Stimulated activated CD4-positive, alpha-beta T cell treated with anti-CD3 and anti-CD28 coated beads, Interleukin-12 subunit alpha, Interleukin-12 subunit beta, amount 100 ng/mL, for 4 hours (primary cell): ENCODE measurements at places on chromosomes 1 and 21.

GRCh38 chr21:35528116-35529042 lies 479.3 kb upstream of the RUNX1 start:
- peak; percentile 22 for DNase-seq

DNA sequence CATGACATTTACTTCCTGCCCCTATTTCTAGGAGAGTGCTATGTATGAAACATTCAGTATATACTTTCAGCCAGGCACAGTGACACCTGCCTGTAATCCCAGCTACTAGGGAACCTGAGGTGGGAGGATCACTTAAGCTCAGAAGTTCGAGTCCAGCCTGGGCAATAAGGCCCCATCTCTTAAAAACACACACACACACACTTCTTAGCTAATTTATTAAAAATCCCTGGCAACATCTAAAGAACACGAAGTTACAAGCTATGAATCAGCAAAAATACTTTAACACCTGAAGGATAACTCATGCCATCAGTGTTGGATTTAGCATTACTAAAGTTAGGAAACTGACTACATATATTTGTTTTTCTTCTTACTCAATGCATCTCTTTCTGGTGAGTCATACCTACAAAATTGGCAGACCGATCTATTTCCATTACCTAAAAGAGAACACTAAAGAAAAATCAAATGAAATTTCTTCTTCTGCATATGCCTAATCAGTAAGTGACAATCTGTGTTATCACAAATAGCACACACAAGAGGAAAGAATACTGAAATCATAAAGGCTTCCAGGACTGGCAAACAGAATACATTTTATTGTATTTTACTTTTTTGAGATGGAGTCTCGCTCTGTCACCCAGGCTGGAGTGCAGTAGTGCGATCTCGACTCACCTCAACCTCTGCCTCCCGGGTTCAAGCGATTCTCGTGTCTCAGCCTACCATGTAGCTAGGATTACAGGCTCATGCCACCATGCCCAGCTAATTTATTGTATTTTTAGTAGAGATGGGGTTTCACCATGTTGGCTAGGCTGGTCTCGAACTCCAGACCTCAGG lies 41.4 kb downstream of the RNF115 start:
- no peak for DNase-seq

- no peak for DNase-seq
Measured at GRCh38 chr1:192488058-192488457, 87.5 kb upstream of the RGS1 start.

DNA sequence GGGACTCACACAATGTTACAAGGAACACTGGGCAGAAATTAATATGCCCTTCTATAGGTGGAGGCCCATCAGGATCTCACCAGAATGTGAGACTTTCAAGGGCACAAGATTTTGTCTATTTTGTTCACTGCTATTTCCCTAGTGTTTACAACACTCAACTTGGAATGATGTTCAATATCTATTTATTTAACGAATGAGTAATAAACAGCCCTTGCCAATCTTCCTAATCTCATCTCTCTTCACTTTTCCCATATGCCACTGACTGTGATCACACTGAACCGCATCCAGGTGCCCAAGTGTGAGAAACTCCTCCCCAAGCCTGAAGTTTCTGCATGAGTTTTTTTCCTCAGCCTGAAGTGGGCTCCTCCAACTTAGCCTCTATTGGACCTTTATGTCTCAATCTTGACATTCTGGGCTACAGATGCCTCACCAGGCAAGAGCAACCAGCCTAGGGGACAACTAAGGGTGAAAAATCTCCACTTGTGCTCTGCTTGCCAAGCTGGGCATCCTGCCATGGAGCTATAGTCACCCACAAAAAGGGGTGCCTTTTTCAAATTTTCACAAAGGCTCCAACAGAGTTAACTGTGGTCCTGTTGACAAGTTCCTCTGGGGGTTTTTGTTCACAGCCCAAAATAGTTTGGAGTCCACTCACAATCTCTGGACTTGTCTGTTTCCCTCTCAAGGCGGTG lies 105.6 kb downstream of the PLPP3 start:
- no peak for DNase-seq

DNA sequence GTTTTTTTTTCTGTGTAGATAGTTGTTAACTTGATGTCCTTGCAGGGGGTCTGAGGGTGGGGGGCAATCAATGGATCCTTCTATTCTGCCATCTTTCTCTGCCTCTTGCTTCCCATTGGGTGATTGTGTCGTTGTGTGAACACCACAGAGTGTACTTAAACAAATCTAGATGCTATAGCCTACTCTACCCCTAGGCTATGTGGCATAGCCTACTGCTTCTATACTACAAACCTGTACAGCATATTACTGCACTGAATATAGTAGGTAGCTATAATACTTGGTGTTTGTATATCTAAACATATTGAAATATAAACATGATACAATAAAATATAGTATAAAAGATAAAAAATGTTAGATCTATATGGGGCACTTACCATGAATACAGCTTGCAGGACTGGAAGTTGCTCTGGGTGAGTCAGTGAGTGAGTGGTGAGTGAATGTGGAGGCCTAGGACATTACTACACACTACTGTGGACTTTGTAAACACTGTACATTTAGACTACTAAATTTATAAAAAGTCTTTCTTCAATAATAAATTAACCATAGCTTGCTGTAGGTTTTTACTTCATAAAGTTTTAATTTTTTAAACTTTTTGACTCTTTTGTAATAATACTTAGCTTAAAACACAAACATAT lies 105.4 kb downstream of the CENPF start:
- no peak for DNase-seq

- DNase-seq = no peak
Measured at GRCh38 chr1:15902882-15903281, 55.4 kb downstream of the SPEN start.

DNA sequence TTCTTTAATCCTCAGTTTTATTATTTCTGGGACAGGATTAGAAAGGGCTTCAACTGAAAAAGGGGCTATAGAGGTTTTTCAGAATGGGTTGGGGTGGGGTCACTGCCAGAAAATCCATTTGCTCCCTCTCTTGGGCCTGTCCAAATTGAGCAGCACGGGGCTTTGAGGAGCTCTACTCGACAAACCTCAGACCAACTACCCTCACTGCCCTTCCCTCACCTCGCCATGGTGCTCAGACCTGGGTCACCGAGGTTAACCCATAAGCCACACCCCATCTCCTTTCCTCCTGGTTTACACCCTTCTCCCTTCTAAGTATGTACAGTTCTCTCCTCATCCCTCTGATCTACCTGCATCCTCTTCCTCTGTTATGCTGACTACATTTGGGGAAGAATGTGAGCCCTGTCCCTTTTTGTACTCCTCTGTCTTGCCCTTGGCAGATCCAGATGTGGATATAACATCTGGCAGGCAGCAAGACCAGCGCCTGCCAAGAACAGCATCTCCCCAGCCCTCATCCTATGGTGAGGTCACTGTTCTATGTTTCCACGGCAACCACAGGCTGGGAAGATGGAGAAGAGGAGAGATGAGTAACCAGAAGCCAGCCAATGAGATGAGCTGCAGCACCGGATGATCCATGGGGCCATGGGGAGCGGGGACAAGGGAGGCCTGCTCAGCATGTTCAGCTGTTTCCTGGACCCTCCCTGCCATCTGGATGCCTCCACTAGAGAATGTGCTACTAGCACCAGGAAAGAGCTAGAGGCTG lies 3.7 kb upstream of the FABP3 start:
- no peak for DNase-seq
